Stimulated activated CD4-positive, alpha-beta T cell treated with anti-CD3 and anti-CD28 coated beads, Interleukin-1b, Interleukin-23, amount 100 ng/mL, for 4 hours (primary cell): ENCODE measurements at places on chromosomes 3 and 15.

DNA sequence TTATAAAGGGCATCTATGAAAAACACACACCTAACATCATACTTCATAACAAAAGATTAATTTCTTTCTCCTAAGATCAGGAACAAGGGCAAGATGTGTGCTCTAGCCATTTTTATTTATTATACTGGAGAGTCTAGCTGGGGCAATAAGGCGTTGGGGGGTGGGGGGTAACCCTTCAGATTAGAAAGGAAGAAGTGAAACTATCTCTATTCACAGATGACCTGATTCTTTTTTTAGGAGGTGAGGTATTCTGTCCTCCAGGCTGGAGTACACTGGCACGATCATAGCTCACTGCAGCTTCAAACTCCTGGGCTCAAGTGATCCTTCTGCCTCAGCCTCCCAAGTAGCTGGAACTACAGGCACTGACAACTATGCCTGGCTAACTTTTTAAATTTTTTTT lies 89.5 kb upstream of the MANF start:
- no peak for DNase-seq

DNA sequence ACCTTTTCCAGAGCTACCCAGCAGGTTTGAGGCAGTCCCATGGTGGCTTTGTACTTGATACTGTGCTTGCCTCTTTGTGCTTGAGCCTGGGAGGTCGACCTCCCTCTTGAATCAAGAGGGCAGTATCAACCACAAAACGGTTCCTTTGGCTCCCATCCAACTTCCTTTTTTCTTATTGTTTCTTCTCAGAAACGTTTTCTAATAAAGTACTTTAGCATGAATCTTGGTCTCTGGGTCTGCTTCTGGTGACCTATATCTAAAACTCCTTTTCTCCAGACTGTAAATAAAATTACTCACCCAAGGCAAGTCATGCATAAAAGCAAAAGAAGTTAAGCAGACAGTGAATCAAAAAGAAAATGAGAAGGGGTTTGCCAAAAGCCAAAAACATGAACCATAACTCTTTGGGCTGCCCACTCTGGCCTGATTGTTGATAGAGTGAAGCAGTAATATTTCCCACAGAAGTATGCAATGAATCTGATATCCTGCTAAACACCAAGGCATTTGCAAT lies 112.2 kb upstream of the SLC4A7 start:
- DNase-seq, result no peak

- no peak for DNase-seq
Observed at GRCh38 chr15:58142827-58143461, 4.8 kb downstream of the AQP9 start.

DNA sequence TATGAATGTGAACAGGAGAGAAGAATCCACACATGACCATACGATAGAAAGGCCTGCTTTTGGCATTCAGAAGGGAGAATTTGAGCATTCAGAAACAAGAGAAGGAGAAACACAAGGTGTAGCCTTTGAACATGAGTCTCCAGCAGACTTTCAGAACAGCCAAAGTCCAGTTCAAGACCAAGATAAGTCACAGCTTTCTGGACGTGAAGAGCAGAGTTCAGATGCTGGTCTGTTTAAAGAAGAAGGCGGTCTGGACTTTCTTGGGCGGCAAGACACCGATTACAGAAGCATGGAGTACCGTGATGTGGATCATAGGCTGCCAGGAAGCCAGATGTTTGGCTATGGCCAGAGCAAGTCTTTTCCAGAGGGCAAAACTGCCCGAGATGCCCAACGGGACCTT lies 28.4 kb downstream of the RBM6 start:
- no peak for DNase-seq

DNA sequence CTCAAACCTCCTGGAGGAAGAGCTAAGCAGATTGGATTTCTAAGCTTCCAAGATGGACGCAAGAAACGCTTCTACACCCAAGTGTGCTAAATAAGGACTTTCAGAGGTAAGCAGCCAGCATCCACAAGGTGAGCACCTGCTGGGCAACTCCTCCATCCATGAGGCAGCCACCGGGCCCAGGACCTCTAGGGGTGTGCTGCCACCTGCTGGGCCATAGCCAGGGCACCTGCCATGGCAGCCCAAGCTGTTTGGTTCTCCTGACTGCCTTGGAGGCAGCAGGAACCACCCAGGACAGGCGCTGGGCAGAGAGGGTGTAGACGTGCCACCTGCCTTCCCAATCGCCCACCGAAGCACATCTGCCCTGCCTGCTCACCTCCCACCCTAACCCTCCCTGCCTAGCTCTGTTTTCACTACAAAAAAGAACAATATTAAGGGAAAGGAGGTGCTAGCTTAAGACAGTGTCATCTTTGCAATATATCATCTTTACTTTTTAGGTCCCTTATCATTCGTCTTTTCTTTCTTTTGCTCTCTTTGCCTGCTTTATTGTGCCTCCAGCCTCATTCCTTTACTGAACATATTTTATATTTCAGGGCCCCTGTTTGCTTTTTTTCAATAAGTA lies 12.9 kb downstream of the C15orf62 start:
- DNase-seq, result peak; percentile 68

- no peak for DNase-seq
Observed at GRCh38 chr3:170092907-170093306, 55.1 kb downstream of the GPR160 start.

DNA sequence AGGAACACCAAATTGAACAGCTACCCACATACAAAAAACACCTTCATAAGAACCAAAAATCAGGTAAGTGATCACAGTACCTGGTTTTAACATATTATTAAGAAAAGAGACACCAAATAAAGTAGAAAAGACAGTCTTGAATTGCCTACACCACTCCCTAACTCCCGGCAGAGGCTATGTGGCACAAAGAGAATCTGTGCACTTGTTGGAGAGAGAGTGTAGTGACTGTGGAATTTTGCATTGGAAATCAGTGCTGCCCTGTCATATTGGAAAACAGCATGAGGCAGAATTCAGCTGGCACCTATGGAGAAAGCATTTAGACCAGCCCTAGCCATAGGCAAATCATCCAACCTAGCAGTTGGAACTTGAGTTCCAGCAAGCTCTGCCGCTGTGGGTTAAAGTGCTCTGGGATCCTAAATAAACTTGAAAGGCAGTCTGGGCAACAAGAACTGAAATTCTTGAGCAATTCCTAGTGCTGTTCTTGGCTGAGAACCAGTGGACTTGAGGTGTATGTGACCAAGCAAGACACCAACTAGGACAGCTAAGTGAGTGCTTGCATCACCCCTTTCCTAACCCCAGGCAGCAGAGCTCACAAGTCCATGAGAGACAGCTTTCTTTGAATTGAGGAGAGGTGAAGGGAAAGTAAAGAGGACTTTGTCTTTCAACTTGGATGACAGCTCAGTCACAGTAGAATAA lies 969.6 kb upstream of the ALCAM start:
- no peak for DNase-seq

GRCh38 chr3:77814845-77815244 lies 774.9 kb downstream of the ROBO2 start:
- no peak for DNase-seq
